RKO (cell line): ENCODE measurements at places on chromosomes 4 and X.

DNA sequence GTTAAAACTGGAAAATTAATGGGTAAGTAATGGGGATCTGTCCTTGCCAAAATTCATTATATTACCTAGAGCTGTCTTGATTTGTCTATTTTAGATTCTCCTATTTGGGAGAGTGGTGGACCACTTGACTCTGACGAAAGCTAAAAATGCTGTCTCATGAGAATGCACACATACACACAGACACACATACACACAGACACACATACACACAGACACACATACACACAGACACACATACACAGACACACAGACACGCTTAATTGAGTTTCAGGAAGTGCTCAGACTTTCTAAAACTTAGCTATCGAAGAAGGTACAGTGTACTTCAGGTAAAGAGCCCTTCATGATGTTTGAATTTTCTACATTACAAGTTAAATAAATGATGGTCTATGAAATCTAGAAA is 279.5 kb downstream of the ANKRD50 start:
- no peak for DNase-seq

DNA sequence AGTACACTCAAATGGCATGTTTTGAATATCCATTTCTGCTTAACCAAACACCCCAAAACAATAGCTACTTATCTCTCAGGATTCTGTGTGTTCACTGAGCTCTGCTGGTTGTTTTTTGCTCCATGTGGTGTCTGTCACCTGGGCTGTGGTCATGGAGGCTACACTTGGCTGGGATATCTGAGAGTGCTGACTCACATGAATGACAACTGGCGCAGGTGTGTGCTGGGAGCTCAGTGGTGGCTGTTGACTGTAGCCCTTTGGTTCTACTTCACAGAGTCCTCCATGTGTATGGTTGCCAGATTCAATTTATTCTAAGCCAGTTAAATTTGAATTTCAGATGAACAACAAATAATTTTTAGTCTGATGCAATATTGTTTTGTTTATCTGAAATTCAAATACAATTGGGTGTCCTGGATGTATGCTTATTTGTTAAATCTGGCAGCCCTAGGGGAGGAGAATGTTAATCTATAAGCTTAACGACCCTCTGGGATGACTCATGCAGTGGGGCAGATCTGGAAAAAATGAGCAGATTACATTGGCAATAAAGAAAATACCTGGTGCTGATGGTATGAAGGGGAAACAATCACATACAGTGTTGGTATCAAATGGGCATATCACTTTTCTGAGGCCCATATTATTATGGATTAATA is 28.2 kb upstream of the TCEAL4 start:
- no peak for DNase-seq

GRCh38 chrX:63686878-63687714 is 97.9 kb downstream of the ARHGEF9 start:
- peak; percentile 68 for DNase-seq

- no peak for DNase-seq
These were observed 191.4 kb downstream of the SOWAHB start for GRCh38 chr4:76706581-76706980.

DNA sequence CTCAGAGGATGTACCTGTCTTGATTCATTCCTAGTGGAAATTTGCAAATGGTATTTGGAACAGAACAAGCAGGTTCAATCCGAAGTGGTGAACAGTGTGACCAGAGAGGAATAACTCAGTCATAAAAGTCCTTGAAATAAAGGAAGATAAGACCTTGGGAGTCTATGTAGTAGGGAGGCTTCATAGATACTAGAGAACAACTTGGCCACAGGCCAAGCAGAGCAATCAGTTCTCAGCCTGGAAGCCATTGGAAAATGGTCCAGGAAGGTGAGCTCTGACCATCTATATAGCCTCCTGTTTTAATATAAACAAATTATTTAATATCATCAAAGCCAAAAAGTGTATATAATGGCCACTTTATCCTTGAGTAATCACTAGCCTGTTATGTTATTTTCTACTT is 11.3 kb downstream of the TXK start:
- no peak for DNase-seq

DNA sequence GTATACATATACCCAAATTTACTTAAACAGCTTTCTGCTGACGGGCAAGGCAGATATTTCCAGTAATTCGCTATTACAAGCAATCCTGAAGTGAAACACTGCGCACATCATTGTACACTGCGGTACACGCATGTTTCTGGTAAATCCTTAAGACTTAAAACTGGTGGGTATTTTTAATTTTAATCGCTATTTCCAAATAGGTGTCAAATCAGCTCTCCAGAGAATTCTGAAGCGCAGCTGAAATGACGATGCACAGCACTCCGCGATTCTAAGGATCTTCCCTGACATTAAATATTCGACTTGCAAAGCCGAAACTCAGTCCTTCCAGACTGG is 361 bp downstream of the TMEM128 start:
- DNase-seq = peak; percentile 20

- DNase-seq = no peak
These were observed 75.6 kb upstream of the DYNLT3 start for GRCh38 chrX:37922928-37923327.

DNA sequence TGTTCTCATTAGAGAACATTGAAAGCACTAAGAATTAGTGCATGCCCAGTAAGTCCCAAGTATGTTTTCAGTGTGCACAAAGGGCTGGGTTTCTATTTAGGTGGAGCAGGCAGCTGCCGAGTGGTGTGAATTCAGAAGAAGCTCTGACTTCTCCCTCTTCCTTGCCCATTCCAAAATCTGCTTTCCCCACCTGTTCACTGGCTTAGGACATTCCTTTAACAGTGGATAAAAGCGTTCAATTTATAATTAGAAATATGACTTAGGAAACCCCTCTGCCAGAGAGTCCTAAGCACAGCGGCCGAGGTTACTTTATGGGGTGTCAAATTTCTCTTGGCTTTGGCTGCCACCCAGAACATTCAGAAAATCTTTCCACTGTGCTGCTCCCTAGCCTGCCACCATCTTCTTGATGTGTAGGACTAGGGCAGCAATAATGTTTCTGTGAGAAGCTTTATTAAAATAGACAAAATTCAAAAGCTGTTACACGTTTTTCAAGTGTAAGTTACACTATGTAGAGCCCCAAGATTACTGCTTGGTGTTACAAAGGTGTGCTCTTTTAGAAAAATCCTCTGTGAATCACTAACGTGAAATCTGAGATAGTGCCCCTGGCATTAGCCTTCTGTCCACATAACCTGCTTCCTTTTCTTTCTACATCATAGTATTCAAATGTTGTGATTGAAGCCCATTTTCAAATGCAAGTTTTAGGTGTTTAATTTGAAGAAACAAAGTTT is 191.6 kb upstream of the ANKRD50 start:
- DNase-seq = no peak

- peak; percentile 72 for DNase-seq
These were observed 3.3 kb downstream of the PDLIM5 start for GRCh38 chr4:94455081-94455480.

- no peak for DNase-seq
These were observed 65.0 kb upstream of the IL15 start for GRCh38 chr4:141571362-141571761.

DNA sequence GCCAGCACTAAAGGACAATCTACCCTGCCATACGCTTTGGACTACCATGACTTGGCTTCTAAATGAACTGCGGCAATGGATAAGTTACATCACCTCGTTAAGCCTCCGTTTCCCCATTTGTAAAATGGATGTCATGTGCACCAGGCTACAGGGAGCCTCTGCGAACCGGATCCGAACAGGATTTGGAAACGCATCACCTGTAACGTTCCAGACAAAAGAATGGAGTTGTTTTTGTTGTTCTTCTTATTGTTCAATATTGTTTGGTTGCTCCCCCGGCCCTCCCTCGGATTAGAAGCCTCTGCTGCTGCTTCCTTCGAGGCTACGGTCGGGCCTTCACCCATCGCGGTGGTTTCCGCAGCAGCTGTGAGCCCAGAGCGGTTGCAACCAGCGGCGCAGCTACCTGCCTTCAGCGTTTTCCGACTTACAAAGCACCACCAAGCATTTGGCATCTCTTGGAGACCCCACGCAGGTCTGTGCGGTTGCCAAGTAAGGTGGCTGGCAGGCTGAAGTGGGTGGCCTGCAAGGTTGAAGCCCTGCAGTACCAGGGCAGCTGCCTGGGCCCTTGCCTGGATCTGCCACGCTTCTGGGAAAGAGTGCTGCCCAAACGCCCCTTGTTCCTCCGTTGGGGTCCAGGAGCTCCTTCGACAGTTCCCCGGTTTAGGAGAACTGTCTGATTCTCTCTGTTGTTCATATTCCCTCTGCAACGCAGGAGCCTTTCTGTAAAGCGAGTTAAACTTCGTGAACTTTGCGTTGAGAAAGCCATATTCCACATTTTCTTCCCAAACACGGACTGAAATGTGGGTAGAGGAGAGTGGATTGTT is 7.1 kb downstream of the NKX3-2 start:
- no peak for DNase-seq

GRCh38 chrX:24676403-24677024 is 17.2 kb upstream of the POLA1 start:
- peak; percentile 25 for DNase-seq

- no peak for DNase-seq
These were observed 214.2 kb downstream of the NSUN7 start for GRCh38 chr4:40963897-40964478.

GRCh38 chr4:24927049-24927448 is 14.2 kb upstream of the CCDC149 start:
- no peak for DNase-seq

DNA sequence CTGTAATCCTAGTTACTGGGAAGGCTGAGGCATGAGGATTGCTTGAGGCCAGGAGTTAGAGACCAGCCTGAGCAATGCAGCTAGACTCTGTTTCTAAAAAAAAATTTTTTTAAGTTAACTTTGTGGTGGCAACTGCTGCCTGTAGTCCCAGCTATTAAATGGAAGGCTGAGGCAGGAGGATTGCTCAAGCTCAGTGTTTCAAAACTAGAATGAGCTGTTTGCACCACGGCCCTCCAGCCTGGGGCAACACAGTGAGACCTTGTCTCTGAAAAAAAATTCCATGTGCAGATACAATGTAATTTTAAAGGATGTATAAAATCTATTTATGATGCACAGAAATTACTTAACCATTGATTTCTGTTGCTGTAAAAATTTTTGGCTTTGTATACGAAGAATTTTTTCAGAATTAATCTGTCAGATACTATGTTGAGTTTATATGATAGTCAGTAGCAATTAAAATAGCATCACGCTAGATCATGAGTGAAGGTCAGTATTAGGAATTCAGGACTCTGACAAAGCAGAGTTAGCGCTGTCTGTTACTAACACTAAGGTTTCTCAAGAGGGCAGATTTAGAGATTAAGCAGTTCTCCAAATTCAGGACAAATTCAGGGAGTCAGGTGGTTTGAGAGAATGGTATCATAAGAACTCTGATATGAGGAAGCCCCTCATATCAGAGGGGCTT is 8.3 kb upstream of the AGA start:
- DNase-seq = no peak

DNA sequence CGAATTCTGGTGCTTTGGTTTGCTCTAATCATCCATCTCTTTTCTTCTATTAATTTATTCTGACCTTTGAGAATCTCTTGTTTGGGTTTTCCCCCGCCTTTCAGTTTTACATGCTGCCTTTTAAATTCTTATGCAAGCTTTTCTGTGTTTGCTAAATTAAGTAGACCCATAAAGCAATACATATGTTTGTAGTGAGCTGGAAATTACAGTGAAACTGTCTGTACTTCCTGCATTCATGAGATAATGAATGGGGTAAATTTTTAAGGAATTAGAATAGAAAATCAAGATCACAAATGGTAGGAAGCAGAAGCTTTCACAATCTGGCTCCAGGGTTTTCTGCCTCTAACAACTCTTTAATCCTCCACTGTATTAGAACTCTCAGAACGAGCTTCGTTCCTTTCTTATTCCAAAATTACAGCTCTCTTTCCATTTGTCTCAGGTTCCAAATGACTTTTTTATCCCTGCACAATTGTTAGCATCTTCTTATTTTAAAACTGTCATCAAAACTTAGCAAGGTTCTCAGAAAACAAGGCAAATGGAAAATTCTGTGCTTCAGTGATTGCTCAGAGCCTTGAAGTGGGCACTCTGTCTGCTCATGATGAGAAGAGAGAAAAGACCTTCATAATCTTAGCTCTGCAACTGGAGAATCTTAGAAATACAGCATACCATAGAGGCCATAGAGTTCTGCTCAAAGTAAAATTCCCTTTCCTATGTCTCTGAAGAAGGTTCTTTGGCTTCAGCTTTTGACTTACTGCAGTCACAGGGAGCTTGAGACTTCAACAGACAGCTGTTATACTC is 108.2 kb downstream of the EGF start:
- DNase-seq = no peak

- DNase-seq = no peak
These were observed 44.0 kb downstream of the RELL1 start for GRCh38 chr4:37641886-37642849.

GRCh38 chr4:40170588-40170987 is 26.2 kb upstream of the RHOH start:
- DNase-seq = no peak

DNA sequence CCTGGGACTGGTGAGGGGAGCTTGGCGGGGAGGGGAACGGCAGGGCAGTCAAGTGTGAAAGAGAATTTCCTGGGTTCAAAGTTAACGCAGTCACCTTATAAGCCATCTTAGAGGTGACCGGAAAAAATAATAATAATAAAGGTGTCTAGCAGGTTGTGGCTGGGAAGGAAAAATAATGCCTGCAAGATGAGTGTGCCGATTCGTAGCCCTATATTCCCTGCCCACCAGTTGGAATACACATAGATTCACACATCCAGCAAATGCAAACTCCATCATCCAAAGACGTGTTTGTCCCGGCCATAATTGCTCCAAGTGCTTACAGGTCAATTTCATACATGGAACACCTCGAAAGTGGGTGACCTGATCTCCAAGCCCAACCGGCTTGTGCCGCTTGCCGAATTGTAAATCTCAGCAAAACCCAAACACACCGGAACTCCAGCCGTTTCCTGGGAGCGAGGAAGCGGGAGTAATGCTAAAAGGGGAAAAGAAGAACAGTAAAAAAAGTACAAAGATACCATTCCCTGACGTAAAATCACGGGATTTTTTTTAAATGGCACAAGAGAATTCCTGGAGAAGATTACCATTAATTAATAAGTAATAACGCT is 1.3 kb upstream of the FAT1 start:
- peak; percentile 52 for DNase-seq

- DNase-seq = no peak
These were observed 17.6 kb downstream of the TBL1X start for GRCh38 chrX:9482408-9482807.

DNA sequence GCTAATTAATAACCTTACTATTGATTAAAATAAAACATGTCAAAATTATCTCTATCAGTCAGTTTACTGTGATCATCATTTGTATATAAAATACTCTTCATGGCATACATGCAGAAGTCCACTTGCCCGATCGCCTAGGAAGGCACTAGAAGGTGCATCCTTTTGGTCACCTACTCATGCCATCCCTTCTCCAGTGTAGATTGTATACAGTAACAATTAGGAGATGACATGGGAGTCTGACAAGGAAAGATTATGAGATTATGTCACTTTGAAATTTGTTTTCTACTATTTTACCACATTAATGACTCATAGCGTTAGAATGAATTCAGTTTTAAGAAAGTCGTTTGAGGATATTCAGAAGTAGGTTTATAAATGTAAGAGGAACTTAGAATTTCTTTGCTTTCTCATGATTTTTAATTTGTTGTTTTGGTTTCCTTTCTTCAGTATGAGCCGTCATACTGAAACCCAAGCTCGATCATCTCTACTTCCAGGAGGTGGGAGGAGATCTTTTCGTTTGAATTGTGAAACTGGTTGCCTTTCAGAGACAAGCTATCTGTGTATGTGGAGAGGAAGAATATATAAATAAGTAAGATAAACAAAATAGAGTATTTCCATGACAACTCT is 51.1 kb upstream of the UNC5C start:
- DNase-seq = no peak
